ENCODE measurements at places on chromosomes 13 and 19.
A peak's percentile ranks its signal among the peaks of the same experiment; 100 is the strongest.

DNA sequence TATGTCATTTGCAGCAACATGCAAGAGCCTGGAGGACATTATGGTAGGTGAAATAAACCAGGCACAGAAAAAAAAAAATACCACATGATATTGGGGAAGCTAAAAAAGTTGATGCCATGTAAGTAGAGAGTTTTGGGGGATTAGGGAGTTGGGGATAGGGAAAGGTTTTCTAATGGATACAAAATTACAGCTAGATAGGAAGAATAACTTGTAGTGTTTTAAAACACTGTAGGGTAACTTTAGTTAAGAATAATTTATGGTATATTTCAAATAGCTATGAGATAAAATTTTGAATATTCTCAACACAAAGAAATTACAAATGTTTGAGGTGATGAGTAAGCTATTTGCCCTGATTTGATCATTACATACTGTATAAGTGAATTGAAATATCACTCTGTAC is 1456.7 kb upstream of the MIR17HG start:
- no peak for DNase-seq

DNA sequence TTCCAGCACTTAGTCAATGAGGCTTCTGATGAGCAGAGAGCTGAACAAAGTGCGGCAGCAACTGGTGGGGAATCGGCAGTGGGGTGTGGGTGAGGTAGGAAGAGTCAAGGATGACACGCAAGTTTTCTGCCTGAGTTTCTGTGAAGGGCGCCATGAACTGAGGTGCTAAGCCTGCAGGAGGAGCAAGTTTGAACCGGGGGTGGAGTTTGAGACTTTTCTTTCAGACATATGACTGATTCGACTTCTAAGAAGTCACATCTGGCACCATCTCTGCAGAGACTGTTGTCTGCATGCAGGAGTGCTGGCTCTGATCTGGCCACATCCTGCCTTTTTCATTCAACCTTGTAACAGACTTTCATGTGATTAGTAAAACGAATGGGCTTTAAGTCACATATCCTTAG is 14.8 kb upstream of the GPI start:
- no peak for DNase-seq

DNA sequence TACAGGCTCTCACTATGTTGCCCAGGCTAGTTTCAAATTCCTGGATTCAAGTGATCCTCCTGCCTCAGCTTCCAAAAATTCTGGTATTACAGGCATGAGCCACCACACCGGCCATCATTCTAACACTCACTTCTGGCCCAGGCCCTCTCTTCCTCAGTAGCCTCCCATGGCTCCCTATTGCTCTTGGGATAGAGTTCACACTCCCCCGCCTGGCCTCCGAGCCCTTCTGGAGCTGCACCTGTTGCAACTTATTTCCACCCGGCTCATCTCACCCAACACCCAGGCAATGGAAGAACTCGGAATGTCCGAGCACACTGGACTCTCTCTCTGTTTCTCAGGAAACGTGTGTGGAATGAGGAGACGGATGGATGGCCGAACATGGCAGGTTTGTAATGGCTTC is 9.0 kb upstream of the SBK3 start:
- no peak for DNase-seq

- DNase-seq, result no peak
Measured at GRCh38 chr13:97194479-97194878, 27.7 kb upstream of the MBNL2 start.

- DNase-seq, result no peak
Measured at GRCh38 chr13:58080806-58081205, 449.3 kb downstream of the PCDH17 start.

DNA sequence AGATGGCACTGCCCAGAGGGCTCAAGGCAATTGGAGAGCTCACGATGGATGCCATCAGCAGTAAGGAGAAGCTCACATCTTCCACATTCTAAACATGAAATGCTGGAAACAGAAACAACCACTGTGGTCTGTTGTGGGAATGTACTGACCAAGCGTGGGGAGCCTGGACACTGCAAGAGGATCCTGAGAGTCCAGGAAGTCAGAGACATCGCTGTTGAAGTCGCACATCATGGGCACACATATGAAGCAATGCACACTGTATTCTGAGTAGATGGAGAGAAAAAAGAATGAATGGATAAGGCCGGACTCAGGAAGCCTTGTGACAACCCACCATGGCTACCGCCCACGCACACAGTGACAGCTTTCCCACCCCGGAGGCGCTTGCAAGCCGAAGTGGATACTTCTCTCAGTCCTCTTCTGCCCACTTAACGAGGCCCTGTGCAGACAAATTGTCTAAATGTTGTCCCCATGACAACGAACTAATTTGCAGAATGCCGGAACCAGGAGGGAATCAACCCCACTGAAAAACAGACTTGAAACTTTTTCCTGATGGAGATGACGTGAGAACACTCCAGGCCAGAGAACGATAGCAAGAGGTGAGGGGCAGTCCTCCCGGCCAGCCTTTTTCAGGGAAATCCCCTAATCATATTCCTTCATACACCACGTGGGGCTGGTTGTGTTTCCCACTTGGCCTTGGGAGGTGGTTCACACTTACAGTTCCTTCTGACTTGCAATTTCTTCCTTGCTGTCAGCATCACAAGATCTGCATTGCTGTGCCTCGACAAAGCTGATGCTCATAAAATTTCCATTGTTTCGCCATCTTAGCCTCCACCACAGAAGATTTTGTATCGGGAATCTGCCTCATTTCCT is 109.6 kb upstream of the SERP2 start:
- no peak for DNase-seq

- no peak for DNase-seq
Measured at GRCh38 chr13:106415442-106415841, 120.0 kb downstream of the EFNB2 start.

- DNase-seq, result no peak
Measured at GRCh38 chr13:40787062-40787461, 2.3 kb upstream of the SLC25A15 start.

GRCh38 chr19:2288818-2289713 is 7.1 kb upstream of the PEAK3 start:
- no peak for DNase-seq

GRCh38 chr19:16398530-16399249 is 73.1 kb downstream of the EPS15L1 start:
- DNase-seq, result peak; percentile 17

GRCh38 chr13:37014609-37015008 is 14.0 kb downstream of the EXOSC8 start:
- no peak for DNase-seq
